Motor neuron (in vitro differentiated cells): ENCODE measurements at places on chromosomes 16 and 17. TPM values are rescaled to one million over a fixed set of nuclear protein-coding genes. Genes with fewer than 3 reads are reported as not detected.

The C16orf46 gene
- 4.2 and 7.2 TPM in 2 replicates for total RNA-seq

The CFAP20 gene
- 87.7 and 91.3 TPM in 2 replicates for total RNA-seq

The CCL16 gene
- not detected in 2 replicates for total RNA-seq

The ITGB3 gene
- 5.4 and 6.1 TPM in 2 replicates for total RNA-seq

The CDK5R1 gene
- total RNA-seq = 1.1 and 1.3 TPM in 2 replicates

The KRT23 gene
- total RNA-seq = 0.58 and 0.66 TPM in 2 replicates

The ITGA3 gene
- 1.6 and 2.9 TPM in 2 replicates for total RNA-seq

The PPP1R27 gene
- 0.27 and 0.92 TPM in 2 replicates for total RNA-seq

The SEZ6 gene
- 14.3 and 23.6 TPM in 2 replicates for total RNA-seq

The EVI2A gene
- total RNA-seq = 4.3 and 7.6 TPM in 2 replicates

The KRT33A gene
- not detected in 2 replicates for total RNA-seq

The CDH5 gene
- 0.84 and 0.98 TPM in 2 replicates for total RNA-seq

The ZACN gene
- total RNA-seq = 17.1 and 25.7 TPM in 2 replicates

The MYH2 gene
- total RNA-seq = 0.29 and 1.2 TPM in 2 replicates

The HSD17B1 gene
- total RNA-seq = 1.5 and 1.7 TPM in 2 replicates

The MINK1 gene
- 17.4 and 30.6 TPM in 2 replicates for total RNA-seq

The DNASE1L2 gene
- total RNA-seq = 0.81 and 1.0 TPM in 2 replicates

The CCL18 gene
- not detected in 2 replicates for total RNA-seq
